Anterior cingulate cortex (tissue), 58 donors: ENCODE measurements at places on chromosomes 7 and 10.
A peak's percentile ranks its signal among the peaks of the same experiment; 100 is the strongest.

DNA sequence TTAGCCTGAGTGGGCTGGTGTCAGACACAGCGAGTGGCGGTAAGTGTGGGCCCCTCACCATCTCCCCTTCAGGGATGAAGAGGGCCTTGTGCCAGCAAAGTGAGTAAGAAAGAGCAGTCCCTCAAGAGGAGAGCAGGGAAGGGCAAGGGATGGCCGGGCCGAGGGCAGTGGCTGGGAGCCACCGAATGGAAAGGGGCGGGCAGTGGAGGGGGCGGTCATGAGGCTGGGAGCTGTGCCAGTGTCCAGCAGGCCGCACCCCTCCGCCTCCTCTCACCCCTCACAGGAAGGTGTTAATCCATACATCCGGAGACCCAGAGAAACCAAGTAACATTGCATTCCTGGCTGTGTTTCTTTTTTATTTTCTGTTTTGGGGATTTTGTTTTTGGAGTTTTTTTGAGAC, 28.6 kb upstream of the RASGEF1A start:
- DNase-seq = no peak

- DNase-seq = no peak
Measured at GRCh38 chr10:131928248-131929095, 27.7 kb downstream of the PPP2R2D start.

GRCh38 chr10:34773636-34774630, 41.2 kb downstream of the PARD3 start:
- no peak for DNase-seq

DNA sequence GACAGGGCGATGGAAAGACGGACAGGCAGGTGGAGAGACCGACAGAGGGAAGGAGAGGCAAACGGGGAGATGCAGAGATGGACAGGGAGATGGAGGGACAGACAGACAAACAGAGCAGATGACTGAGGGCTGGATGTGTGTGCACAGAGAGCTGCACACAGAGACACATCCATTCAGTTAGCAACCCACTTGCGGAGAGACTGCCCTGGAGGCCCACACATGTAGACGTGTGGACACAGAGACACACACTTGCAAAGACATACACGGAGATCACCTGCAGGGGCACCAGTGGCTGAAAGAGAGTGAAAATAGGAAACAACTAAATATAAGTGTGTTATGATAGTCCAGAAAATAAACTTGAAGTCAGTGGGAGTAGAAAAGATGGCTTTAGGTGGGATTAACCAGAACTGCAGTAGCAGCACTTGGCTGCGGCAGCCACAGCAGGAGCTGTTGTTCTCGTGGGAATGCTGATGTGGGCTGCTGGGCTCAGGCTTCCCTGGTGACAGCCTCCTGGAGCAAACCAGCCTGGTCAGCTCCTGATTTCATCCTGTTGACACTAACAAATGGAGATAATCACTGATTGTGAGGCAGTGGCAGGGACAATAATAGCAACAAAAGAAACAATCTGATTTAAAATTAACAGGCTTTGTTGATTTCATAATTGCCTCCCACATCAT, 134.1 kb downstream of the CCNY start:
- DNase-seq = peak; percentile 34
